ENCODE measurements at places on chromosomes 7 and 10.

- no peak for DNase-seq
Measured at GRCh38 chr7:110105840-110106239, 985.1 kb upstream of the LRRN3 start.

DNA sequence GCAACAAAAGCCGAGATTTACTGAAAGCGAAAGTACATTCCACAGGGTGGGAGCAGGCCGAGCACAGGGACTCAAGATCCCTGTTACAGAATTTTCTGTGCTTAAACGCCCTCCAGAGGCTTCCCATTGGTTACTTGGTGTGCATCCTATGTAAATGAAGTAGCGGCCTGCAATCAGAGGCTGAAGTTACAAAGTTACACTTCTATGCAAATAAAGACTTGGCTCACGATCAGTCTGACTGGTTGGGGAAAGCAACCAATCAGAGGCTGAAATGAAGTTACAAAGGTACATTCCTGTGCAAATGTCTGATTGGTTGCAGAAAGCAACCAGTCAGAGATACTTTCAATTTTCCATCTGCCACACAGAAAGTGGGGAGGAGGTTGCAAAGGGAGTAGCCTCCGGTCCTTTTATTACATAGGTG is 4.1 kb downstream of the ACBD7 start:
- DNase-seq, result no peak

DNA sequence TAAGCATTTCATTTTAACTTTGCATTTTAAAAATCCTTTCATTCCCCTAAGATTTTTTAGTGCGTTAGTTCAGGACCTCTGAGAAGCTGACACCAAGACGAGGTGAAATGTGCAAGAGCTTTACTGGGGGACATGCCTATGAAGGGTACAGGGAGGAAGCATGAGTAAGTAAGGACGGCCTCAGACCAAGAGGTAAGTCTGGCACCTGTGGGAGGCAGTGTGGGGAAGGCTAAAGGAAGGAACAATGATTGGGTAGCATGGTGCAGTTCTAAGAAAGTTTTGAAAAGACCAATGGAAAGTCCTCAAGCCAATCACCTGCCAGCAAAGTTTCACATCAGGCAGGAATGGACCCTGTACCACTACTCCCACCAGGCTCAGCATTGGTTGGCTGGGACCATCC is 369.2 kb downstream of the GFRA1 start:
- no peak for DNase-seq

GRCh38 chr10:101693978-101694673 is 844 bp downstream of the FBXW4 start:
- no peak for DNase-seq

- no peak for DNase-seq
Measured at GRCh38 chr10:84076047-84076388, 63.3 kb upstream of the GHITM start.

GRCh38 chr10:78470267-78471103 is 436.8 kb downstream of the RPS24 start:
- DNase-seq, result no peak

DNA sequence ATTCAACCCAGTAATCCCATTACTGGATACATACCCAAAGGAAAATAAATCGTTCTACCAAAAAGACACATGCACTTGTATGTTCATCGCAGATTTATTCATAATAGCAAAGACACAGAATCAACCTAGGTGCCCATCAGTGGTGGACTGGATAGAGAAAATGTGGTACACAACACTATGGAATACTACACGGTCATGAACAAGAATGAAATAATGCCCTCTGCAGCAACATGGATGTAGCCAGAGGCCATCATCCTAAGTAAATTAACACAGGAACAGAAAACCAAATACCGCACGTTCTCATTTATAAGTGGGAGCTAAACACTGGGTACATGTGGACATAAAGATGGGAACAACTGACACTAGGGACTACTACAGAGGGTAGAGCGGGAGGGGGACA is 120.4 kb downstream of the MICU1 start:
- no peak for DNase-seq

DNA sequence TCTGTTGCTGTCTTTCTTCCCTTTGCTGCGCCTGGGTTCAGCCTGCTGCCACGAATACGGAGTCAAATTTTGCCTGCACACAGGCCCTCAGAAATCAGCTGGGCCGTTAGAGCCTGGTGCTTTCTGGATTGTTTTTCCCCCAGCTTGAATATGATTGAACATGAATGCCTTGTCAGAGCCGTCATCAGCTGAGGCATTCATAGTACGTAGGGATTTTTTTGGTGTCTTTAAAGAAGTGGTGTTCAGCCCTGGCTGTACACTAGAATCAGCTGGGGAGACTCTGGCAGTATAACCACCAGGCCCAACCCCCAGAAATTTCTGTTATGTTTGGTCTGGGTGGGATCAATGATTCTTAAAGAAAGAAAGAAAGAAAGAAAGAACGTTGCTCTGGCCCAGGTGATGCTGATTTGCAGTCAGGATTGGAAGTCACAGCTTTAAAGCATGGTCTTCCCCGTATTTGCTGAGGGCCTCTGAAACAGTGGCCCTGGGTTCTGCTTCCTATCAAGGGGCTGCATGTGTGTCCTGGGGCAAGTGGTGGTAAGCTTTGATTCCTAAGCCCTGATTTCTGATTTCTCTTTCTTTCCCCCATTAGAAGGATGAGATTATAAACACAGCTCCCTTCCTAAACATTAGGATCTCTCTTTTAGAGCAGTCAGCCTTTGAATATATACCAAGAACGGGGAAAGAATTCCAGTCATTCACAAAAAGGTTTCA is 24.7 kb downstream of the NUB1 start:
- no peak for DNase-seq

DNA sequence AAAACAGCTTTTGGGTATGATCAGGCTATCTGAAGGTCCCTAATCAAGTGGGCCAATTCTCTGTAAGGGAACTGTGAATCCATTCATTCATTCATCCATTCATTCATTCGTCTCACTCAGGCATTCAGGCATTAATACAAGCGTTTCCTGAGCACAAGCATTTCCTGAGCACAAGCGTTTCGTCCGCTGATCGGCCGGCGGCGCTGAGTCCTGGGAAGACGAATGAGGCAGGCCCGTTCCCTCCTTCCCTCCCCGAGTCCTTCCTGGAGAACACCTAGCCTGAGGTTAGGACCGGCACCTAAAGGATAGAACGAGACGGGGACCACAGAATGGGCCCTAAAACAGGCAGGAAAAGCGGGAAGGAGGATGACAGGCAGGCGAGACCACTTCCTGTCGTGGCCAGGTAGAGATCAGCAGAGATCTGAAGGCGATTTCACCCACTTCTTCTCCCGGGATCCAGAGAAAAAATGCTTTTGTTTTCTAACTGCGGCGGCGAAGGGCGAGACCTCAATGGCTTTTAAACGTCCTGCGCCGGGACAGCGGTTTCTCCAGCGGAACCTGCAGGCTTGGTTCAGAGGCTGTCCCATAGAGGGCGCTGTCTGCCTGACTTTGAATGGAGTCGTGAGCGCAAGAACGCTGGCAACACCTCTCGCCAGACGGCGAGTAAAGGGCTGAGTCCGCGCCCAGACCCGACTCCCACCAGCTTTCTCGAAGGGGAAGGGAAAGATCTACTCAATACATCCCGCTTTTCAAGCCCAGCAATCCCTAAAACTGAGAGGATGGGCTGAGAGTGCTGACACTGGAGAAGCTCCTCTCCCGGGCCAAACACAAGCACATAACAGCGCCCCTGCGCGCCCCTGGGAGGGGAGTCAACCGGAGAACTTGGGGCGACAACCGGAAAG is 2.9 kb upstream of the HMX3 start:
- peak; percentile 87 for DNase-seq

- DNase-seq, result no peak
Measured at GRCh38 chr10:74186678-74187077, 35.7 kb downstream of the ADK start.
